ENCODE measurements at places on chromosomes 3 and 15. TPM values are rescaled to one million over a fixed set of nuclear protein-coding genes. Genes with fewer than 3 reads are reported as not detected.

ZXDC gene
- total RNA-seq, result 45.4 TPM

SCAANT1 gene
- not detected for total RNA-seq

RBP2 gene
- total RNA-seq, result not detected

TF gene
- total RNA-seq, result 0.29 TPM

ZPLD1 gene
- not detected for total RNA-seq

ARIH1 gene
- 142 TPM for total RNA-seq

IQGAP1 gene
- 187 TPM for total RNA-seq

CHSY1 gene
- 16.5 TPM for total RNA-seq

LYZL4 gene
- not detected for total RNA-seq

TMEM42 gene
- 13.1 TPM for total RNA-seq

ACTC1 gene
- not detected for total RNA-seq

SRGAP3 gene
- 0.58 TPM for total RNA-seq

NRG4 gene
- total RNA-seq, result 0.93 TPM

P3H2 gene
- total RNA-seq, result not detected

LRTM1 gene
- total RNA-seq, result not detected

TUSC7 gene
- total RNA-seq, result not detected

All from activated B cell treated with CpG ODN at 0.5 μM for 24 hours (primary cell).